GM12878 (cell line): ENCODE measurements at places on chromosomes 2 and 18. TPM values are rescaled to one million over a fixed set of nuclear protein-coding genes. Genes with fewer than 3 reads are reported as not detected.

DNA sequence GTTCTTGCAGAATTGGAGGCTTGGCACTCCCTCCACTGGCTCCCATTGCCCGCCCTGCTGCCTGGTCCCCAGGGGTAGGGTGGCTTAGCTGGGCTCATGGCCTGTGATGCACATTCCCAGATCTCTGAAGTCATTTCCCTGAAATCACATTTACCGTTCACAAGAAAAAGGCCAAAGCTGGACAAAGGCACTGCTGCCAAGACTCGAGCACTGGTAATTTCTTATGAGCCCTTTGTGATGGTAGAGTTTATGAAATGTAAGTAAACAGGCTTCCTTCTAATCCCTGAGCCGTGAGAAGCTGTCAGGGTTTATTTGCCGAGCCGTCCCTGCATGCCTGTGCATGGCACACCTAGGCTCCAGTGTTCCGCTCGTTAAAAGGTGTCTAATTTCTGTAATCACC, 247.2 kb upstream of the EPAS1 start:
- no peak for DNase-seq

GRCh38 chr2:13334545-13334944, 617.8 kb downstream of the TRIB2 start:
- DNase-seq, result no peak

XDH gene
- 0.11 TPM in 1 of 2 replicates, not detected in the other for total RNA-seq

DNA sequence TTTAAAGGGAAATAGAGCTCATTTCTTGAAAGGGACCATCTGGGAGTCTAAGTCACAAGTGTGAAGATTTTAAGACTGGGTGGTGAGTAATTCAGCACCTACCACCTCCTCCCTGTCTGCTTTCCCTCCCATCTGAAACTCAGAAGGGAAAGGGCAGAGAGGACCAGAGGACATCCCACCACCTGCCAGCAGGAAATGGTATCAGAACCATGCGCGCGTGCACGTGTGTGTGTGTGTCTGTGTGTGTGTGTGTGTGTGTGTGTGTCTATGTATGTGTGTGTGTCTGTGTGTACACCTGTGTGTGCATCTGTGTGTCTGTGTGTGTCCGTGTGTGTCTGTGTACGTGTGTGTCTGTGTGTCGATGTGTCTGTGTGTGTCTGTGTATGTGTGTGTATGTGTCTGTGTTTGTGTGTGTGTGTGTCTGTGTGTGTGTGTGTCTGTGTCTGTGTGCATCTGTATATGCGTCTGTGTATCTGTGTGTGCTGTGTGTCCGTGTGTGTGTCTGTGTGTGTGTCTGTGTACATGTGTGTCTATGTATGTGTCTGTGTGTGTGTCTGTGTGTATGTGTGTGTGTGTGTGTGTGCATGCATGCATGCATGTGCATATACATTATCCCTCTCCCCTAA, 76.8 kb downstream of the ZFP36L2 start:
- no peak for DNase-seq

CRYGC gene
- not detected in 2 replicates for total RNA-seq

DNA sequence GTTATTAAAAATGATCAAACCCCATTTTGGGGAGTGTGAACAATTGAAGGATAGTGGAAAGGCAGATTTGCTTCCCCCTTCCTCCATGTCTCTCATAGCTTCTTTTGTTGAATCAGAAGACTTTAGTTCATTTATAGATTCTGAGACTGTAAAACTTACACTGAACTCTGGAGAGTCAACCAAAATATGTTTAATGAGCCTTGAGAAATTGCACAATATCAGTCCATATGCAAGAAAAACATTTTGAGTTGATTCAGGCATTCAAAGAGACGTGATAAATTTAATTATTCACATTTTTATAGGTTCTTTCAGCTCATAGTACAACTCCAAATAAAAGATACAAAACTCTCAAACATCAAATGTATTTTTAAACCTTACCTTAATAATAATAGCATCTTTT, 354.4 kb upstream of the SPRED2 start:
- DNase-seq, result no peak

DNA sequence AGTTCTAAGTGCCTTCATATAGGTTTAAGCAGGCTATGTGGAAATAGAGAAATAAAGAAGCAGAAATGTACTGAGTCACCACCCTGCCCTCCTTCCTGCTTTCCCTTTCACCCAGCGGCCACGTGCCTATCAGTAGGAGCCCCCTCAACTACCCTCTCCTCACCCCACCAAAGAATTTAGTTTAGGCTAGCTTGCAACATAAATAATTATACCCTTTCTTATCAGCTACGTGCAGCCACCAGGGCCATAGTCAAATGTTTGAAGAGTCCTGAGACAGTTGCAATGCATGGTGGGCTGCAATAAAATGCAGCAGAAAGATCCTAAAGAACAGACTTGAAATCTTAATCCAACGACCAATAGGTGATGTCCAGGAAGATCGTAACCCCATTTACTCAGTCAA, 101.2 kb downstream of the RTP5 start:
- no peak for DNase-seq

EFR3B gene
- total RNA-seq, result 3.5 and 3.9 TPM in 2 replicates

GRCh38 chr2:237315170-237315828, 98.7 kb downstream of the COL6A3 start:
- no peak for DNase-seq
